Muscle of arm (tissue), 14 donors: ENCODE measurements at places on chromosomes 3 and 15. TPM values are rescaled to one million over a fixed set of nuclear protein-coding genes. Genes with fewer than 3 reads are reported as not detected.

Gene LDHAL6B
- polyA plus RNA-seq, result not detected

Gene MKRN3
- 1.7 TPM for polyA plus RNA-seq

Gene GOLGA8Q
- 1.3 TPM for polyA plus RNA-seq

- no peak for DNase-seq
These were observed 87.9 kb downstream of the WDR72 start for GRCh38 chr15:53671545-53671944.

- DNase-seq, result no peak
These were observed 16.2 kb upstream of the ANKDD1A start for GRCh38 chr15:64895285-64896065.

DNA sequence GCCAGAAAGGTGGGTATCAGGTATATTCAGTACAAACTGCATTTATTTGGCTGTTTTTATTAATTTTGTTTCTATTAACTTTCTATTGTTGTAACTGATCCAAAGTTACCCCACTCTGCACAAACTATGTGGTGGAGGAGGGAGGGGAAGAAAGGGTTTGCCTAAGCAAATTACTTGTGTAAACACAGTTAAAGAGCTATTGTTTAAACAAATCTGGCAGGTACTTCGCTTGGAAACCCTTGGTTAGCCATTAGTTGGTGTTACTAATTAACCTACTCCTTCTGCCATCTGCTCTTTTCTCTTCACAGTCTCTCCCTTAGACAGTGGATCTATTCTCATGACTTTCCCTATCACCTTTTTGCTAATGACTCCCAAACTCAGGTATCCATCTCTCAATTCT is 328.4 kb upstream of the NECTIN3 start:
- no peak for DNase-seq

DNA sequence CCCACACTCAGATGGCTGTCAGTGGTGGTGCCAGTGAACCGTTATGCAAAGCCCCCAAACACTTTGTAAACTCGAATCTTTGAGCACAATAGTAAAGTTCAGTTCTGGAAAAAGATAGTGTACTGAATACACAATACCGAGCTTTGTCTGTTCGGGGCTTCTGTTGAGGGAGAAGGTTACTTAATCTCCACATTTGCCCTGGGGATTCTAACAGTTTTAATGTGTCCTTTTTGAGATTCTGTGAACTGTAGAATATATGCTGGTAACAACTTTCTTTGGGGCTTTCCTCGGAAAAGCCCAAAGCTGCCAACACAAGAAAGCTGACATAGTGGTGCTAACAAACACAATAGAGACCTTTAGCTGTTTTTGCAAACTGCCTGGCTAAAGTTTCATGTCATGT is 686.5 kb downstream of the ROBO1 start:
- DNase-seq, result no peak

GRCh38 chr15:70257573-70258248 is 160.0 kb upstream of the TLE3 start:
- no peak for DNase-seq

DNA sequence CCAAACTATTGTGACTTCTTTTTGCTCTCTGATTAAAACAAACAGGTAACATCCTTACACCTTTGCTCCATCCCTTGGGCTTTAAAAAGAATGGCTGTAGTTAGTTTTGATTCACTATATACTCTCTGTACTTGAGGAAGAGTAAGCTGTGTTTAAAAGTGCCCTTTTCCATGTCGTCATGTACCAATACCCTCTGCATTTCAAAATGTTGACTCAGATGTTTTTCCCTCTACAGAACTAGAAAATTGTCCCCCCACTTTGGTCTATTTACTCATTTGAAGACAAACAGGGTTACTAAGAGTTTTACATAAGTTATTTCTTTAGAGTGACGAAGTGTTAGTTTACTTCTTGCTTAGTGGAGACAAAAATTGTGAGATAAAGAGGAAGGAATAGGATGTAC is 62.7 kb downstream of the TASOR start:
- no peak for DNase-seq
